ENCODE measurements at places on chromosomes 6 and 20.

DNA sequence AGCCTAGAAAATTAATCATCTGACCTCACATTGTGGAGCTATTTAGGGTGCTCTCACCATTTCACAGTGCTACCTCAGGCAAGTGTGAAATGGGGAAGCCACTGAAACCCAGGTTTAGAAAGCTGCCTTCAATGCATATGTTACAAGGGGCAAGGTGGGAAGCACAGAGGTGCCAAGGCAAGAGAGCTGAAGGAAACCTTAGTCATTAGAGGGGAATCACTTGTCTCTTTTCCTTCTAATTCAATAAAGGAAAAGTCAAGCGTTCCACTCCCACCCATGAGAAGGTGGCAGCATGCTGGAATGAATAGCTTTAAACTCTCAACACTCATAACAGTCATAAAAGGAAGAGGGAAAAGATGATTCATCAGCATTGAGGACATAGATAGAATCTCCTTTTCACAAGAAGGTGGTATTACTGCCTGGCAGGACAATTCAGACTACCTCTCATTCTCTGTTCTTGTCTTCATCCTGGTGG, 251.9 kb upstream of the IRAK1BP1 start:
- no peak for DNase-seq

DNA sequence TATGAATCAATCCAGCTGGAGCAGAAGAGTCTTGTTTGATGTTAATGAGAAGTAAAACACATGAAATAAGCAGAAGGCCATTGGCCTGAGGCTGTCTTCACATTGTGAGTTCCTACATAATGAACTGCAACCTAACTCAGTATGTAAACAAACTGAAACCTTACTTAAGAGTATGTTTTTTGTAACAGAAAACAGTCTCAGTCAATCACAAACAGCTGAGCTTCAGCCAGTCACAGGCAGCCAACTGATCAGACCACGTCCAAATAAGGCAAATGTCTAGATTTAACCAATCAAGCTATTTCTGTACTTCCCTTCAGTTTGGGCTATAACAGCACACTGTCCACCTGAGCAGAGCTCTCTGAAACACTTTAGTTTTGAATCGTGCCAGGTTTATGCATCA, 234.7 kb downstream of the TRDN start:
- DNase-seq: no peak

DNA sequence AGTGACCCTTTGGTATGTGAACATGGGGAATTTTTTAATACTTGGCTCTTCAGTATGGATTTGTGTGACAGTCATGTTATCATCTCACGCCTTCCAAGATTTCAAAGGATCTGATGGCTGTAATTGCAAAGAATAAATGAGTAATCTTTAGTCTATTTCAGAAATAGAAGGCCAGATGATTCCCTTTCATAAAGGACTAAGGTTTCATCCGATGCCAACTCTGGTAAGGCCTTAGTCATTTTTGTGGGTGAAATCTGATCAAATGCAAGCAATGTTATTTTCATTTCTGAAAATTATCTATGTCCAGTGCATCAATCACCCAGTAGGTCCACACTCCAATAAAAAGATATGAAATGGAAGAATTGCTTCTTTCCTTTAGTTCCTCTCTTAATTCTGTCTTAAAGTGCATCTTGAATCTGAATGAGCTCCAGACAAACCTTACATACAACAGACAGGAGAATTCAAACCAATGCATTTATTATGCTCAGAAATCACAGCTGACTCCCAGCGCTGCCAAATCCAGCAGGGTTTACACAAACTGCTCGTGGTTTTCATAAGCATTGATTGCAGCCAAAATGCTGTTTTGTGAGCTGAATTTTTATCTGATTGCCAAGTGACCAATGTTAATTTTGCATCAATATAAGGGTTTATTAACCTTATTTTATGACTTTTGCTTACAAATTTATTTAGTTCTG, 565.2 kb upstream of the MARCKS start:
- no peak for DNase-seq

DNA sequence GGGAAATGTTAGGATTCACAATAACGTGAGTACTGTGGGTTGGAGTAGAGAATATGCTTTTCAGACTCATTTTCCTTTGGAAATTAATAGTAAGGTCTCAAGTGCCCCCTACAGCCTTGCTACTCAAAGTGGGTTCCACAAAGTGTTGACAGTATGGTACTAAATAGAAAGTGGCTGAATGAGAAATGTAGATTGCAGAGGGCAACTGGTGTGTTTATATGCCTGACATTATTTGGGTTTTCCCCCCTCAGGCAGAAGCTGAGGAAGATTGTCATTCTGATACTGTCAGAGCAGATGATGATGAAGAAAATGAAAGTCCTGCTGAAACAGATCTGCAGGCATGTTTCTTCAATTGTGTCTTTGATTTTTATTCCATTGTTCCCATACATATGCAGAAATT, 5.6 kb downstream of the FBXO9 start:
- no peak for DNase-seq

GRCh38 chr6:134021396-134022122, 30.9 kb downstream of the SLC2A12 start:
- no peak for DNase-seq

GRCh38 chr6:74941424-74941823, 264.4 kb downstream of the COL12A1 start:
- DNase-seq: no peak

DNA sequence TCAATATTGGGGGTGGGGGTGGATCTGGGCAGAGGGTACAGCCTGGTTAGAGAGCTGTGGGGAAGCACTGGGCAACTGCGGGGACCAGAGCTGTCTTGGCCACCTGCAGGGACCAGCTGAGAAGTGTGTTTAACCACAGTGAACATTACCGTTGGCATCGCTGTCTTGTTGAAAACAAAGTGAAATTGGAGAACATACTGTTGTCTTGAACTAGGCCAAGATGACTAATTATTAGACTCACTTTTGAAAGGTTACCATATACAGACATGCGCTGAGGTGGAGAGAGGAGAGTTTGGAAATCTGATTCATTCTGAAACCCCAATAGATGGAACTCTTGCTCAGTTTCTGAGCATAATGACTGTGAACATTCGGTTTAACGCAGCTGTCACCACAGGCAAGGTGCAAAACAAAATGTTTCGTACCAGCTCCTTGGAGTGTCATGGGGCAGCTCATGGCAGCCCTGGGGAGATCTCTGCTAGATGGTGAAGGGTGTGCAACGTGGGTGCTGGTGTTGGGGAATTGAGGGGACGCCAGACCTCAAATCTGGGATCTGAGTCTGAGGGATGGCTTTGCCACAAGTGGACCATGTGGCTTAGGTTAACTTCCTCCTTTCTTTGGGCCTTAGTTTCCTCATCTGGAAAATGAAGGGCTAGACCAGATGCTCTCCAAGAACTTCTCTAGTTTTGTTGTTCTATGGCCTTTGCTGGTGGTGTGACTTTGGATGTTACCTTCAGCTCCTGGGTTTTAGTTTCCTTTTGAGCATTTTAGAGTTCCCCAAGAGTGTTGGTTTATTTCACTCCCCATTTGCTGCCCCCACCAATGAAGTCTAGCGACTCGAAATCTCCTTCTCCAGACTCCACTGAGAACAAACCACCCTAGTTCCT, 24.6 kb upstream of the GTSF1L start:
- DNase-seq: no peak

DNA sequence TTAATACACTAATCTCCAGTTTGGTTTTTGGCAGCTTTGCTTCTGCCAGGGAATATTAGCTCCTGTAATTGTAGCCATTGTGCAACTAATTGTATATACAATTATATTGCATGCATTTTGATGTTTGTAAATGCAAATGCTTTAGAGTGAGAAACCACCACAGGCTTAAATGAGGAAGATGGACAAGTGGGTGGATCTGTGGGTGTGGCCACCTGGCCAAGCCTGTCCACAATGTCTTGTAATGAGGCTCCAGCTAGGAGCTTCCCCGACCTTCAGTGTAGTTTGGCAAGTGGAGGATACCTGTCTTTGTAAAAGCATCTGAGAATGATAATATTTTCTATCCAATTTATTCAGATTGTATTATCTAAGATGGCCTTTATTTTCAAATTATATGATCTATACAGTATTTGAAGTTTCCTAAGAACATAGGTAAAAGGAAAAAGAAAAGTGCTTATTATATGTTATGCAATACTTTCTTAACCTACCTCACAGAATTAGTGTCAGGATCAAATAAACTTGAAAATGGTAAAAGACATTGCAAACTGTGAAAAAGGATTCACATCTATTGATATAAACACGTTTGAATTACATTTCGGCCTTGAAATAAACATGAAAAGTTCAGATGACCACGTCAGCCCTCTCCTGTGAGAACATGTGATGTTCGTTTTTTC, 49.3 kb upstream of the ARID1B start:
- DNase-seq: no peak

- no peak for DNase-seq
Observed at GRCh38 chr20:21074605-21075336, 31.4 kb downstream of the LINC00237 start.

GRCh38 chr6:122726649-122727048, 52.9 kb upstream of the FABP7 start:
- DNase-seq: no peak

- DNase-seq: no peak
Observed at GRCh38 chr6:5276581-5276980, 15.3 kb downstream of the FARS2 start.

DNA sequence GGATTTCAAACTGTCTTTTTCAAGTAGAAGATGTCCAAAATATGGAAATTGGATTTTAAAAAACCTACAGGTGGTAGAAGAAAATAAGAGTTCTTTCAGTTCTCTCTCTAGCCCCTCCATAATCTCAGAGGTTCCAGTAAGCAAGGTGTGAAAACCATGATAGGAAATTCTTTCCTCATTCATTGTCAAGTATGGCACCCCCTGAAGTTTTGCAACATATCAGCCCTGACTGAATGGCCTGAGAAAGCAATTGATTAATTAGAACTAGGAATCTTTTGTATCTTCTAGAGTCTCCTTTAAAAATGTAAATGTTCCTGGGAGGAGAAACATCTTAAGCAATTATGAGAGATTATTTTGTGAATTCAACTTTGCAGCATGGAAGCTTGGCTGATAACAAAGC, 198.7 kb upstream of the STXBP5 start:
- no peak for DNase-seq

DNA sequence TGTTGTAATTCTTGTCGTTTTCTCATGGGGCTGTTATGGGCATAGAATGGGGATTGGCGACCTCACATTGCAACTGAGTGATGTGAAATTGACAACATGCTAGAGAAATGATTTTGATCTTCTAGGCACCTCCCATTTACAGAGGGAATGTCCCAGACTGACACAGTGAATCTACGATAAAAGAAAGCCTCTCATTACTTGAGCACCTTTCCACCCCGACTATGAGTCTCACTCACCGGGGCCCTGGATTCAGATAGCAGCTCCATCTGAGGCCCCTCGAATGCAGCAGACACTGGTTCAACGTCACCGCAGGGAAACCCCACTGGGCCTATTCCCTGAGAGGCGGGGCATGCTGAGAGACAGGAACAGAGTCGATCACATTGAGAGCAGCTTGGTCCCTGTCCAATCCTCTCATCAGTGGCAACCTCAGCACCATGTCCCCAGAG, 49.1 kb downstream of the NFATC2 start:
- DNase-seq: no peak

- no peak for DNase-seq
Observed at GRCh38 chr6:4932228-4932903, 71.5 kb downstream of the RPP40 start.

DNA sequence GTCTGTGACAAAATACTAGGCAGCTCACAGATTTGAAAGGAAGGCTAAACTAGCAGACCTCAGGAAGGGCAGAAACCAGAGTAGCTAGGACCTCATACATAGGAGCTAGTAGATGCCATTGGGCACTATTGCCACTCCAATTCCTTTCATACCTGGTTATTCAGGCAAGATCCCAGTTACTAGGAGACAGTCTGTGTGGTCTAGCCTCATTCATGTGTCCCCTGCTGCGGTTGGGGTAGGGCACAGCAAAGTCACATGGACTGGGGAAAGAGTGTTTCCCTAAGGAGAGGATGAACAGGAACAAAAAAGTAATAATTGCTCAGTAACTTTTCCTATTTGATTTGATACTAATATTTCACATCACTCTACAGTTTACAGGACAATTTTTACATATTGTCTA, 204.6 kb upstream of the HEY2 start:
- no peak for DNase-seq

DNA sequence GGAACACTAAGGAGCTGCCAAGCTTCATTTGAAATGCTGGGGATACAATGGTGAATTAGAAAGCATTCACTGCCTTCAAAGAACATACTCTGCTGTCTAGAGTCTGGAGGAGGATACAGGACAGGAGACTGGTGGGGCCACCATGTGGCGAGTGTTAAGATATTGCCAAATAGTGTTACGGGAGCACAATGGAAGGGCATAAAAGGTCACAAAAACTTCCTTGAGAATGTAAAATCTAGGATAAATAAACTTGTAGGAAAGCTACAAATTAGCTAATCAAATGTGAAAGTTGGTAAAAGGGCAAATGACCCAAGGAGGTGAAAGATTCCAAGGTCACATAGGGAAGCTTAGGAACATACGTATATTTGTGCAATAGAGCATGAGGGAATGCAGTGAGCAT, 271.7 kb downstream of the RFPL4B start:
- DNase-seq: no peak
